ENCODE measurements at places on chromosomes 11 and 22.

DNA sequence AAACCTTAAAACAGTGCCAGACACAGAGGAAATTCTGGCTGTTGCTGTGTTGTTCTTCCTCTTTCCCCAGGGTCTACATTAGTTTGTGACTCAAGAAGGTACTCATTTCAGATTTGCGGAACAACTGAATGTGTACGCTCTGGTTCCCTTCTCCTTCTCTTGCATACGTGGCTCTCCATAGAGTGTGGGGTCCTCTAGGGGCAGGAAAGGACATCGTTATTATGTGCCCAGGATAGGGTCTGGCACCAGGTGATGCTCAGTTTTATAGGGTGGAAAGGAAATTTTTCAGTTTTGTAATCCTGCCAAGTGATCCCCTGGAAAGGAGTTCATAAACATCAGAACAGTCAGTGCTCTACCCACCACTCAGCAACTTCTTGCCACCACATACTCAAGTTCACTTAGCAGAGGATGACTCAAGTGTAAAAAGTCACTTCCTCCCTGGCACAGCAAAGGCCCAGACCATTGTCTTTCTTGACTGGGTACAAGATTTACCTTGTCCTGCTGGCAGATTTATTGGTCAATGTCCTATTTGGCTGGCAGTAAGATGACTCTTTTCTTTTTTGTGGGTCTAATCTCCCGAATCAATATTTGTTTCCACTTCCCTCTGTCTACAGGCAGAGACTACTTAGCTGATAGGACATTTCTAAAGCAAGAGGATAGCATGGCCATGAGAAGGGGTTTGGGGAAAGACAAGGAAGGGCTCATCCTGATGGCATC, 246.0 kb upstream of the TENM4 start:
- no peak for DNase-seq

GRCh38 chr11:92236856-92237255, 12.2 kb downstream of the FAT3 start:
- DNase-seq: no peak

DNA sequence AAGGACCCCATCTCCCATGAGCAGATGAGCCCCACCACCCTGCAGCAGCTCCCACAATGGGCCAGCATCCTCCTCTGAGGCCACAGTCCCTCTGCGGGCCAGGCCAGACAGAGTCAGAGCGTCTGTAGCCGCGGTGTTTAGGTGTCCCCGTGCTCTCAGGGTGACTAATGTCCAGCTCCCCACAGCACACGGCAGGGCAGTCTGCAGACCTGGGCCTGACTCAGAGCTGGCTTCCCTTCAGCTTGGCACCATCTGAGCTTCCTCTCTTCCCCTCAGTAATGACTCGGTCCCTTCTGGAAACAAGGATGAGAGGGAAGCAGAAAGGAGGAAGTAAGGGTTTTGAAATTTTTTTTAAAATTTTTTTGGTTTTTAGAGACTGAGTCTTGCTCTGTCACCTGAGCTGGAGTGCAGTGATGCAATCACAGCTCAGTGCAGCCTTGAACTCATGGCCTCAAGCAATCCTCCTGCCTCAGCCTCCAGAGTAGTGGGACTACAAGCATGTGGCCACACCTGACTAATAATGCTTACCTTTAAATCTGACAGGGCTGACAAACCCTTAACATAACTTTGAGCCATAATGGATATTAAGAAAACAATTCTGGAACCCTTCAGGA, 28.5 kb downstream of the LRRC74B start:
- DNase-seq: no peak

GRCh38 chr11:64810271-64810890, at the start of gene MEN1:
Gene MEN1, minus strand, starts transcription at chr11:64810551. Its CDS starts 442 bp downstream, at chr11:64810109.
- DNase-seq: peak; percentile 65

GRCh38 chr11:61690706-61691379, 10.7 kb downstream of the DAGLA start:
- DNase-seq: no peak

Data from activated CD4-positive, alpha-beta T cell treated with anti-CD3 and anti-CD28 coated beads, Interleukin-2, amount 50 U/mL, for 1 hour (primary cell).